ENCODE measurements at places on chromosomes 3 and 15.

DNA sequence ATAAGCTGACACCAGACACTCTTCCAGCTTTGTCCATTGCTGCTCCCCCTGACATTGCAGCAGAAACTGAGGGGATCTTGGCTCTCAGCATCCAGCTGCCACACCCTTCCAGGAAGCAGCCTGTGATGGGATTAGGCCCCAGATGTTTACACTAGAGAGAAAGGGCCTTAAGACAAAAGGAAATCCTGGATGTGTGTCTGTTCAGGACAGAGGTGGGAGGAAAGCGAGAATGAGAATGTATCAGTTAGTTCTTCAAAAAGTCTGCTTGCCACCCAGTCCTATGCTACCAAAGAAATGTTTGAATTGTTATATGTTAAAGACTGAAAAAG lies 58.8 kb downstream of the HES1 start:
- DNase-seq = no peak

GRCh38 chr3:187740421-187741399 lies 4.6 kb downstream of the BCL6 start:
- peak; percentile 93 for DNase-seq

DNA sequence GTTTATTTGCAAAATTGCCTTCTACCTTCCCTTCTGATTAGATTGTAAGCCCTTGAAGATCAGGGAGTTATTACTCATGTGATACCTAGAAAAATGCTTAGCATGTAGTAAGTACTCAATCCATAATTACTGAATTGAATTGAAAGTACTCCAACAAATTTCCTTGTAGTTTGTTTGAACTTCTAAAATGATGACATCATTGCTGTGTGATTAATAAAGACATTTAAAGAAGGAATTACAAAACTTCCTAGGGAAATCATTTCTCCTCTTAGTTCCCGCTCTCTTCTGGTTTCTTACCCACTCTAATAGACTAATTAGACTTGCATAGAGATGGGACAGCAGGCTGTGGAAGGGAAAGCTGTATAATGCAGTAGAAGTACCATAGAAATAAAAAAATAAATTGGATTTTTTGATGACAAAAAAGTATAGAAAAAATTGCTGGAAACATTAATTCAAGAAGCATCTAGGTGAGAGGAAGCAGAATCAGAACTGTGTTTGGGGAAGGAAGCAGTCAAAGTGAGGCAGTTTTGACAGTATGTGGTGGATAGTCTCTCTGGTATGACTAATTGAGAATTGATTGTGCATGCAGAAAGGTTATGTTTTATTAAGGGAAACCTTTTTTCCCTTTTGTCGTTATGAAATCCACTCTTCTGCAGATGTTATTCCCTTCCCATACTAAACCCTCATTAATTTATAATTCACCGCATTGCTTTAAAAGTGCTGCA lies 93.0 kb downstream of the ALCAM start:
- no peak for DNase-seq

DNA sequence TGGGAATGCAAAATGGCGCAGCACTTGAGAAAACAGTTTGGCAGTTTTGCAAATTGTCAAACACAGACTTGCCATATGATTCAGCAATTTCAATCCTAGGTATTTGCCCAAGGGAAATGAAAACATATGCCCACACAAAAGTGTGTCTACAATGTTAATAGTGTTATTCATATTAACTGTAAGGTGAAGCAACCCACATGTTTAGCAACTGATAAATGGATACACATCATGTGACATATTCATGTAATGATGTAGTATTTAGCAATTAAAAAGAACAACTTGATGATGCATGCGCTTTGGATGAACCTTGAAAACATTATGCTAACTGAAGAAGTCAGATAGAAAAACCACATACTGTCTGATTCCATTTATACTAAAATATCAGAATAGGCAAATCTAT lies 539.0 kb upstream of the PPP2R3A start:
- DNase-seq = no peak

DNA sequence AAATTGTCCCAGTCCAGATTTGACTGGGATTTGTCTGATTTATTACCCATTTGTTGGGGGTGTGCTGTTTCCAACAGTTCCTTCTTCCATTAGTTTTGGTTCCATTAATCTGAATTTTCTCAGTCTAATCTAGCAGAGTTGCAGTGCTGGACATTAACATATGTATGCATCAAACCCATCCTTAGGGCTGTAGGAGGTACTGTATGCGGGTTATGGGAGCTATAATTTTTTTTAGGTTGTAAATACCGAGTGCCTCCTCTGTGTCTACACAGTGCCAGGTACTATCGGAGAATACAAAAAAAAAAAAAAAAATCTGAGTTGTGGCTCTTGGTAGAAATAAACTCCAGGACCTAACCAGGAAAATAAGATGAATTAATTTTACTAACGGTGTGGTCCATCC lies 133.8 kb downstream of the LIPC start:
- DNase-seq = no peak

DNA sequence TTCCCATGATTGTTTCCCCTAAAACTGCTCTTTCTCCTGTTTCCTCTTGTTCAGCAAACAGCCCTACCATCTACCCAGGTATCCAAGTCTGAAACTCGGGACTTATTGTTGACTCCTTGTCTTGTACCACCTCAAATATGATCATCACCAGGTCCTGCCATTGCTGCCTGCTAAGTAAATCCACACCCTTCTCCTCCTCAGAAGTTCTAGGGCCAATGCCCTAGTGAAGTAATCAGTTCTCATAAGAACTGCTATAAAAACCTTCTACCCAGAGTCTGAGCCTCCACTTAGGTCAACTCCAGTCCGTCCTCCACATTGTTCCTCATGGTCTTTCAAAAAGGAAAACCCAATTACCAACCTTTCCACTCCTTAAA lies 77.0 kb upstream of the IL12A start:
- no peak for DNase-seq

DNA sequence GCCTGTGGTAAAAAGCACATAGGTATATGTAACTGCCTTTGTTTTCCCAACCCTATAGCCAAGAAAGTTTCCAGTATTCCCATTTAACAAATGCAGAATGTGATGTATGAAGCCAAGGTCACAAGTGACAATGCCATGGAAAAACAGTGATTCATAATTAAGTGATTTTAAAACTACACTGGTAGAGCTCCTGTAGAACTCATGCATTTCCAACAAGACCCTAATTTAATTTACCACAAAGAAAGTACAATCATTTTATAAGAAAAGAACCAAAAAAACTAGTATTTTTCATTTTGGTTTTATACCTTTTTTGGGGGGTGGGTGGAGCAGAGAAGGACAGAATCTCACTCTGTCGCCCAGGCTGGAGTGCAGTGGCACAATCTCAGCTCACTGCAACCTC lies 82.0 kb downstream of the STAG1 start:
- DNase-seq = no peak

DNA sequence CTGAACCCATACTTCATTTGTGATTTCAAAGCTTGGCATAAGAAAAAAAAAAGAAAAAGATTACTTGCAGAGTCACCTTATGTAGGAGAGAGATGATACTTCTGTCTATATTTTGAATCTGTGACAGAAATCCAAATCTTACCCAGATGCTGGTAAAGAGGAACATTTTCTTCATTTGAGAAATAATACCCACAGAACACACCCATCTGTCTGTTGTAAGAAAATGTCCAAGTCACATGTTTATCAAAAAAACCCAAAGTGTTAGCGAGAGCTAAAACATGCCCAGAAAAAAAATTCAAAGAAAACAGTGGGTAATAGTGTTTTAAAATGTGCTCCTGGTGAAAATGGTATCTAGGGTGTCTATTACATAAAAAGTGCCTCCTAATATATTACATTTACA lies 18.0 kb upstream of the RAP2B start:
- no peak for DNase-seq

GRCh38 chr15:89197503-89197971 lies 23.8 kb downstream of the RLBP1 start:
- peak; percentile 54 for DNase-seq

- DNase-seq = no peak
Measured at GRCh38 chr15:35741881-35742280, 195.9 kb upstream of the DPH6 start.

DNA sequence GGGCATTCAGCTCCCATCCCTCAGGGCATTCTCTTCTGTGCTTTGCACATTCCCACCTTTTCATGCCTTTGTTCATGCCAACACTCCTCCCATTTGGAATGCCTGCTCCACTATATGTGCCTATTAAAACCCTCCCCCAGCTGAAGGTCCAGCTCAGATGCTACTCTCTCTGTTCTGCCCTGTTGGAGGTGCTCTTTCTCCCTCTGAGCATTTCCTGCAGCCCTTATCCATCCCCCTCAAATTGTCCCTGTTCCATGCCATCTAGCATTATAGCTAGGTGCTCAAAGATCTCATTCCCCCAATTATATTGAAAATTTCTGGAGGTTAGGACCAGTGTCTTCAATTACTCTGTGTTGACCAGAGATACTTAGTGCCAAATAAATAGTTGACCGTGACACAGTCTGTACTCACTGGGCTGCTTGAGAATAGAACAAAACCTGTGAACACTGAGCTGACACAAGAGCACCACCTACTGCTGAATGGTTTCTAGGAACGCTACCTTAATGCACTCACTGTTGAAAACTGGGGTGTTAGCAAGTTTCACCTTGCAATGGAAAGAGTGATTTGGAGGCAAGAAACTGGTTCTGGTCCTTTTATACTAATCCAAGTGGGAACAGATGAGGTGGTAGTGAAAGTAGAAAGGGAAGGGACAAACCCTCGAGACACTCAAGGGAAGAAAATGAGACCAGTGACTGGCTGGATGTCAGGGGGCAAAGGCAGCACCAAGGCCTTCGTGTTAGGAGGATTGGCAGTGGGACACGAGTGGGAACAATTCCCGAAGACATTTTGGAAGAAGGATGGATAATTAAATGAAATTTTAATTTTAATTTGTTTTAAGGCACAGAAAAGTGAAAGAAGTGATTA lies 289.8 kb upstream of the ROPN1 start:
- DNase-seq = no peak

- no peak for DNase-seq
Measured at GRCh38 chr3:4763604-4764247, 215.5 kb upstream of the BHLHE40 start.

GRCh38 chr3:150765949-150766720 lies 3.2 kb upstream of the SIAH2 start:
- DNase-seq = no peak

GRCh38 chr15:48040166-48040817 lies 80.5 kb upstream of the SLC24A5 start:
- DNase-seq = no peak

DNA sequence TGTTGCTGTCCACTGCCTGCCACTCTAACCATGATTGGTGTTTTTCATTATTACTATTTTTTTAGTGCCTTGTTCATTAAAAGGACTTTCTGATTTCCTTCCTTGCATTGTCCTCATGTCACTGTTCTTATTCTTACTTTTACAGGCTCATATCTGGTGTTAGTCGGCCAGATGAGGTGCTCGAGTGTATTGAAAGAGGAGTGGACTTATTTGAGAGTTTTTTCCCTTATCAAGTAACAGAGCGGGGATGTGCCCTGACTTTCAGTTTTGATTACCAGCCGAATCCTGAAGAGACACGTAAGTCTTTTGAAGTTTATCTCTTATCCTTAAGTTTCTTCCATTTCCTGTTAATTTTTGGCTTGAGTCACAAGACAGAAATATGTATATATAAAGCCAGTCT lies 23.2 kb downstream of the QTRT2 start:
- DNase-seq = no peak

GRCh38 chr3:133573629-133574194 lies at the start of gene CDV3:
CDV3 (plus strand) TSS chr3:133573686; CDS start chr3:133574045, 359 bp downstream.
- DNase-seq = no peak

GRCh38 chr3:72157748-72158638 lies 373.0 kb upstream of the PROK2 start:
- no peak for DNase-seq

DNA sequence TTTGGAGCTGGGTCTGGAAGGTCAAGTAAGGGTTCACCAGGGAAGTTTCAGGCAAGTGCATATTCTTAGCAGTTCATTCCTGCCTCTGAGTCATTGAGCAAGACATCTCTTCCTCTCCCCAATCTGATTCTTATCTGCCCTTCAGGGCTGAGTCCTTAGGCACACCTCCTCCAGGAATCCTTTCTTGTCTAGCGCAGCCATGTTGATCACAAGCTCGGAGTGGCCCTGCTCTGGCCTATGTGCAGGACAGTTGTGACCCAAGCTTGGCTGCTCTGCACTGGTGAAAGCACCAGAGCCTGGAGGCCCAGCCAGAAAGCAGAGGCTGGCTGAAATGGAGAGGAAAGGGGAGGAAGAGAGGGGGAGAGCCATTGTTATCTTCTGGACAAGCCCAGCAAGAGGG lies 30.9 kb upstream of the MRPS22 start:
- DNase-seq = no peak

- peak; percentile 56 for DNase-seq
Measured at GRCh38 chr3:155714295-155714718, 30.6 kb downstream of the PLCH1 start.

GRCh38 chr3:195458316-195458717 lies 15.5 kb upstream of the ACAP2 start:
- DNase-seq = no peak

DNA sequence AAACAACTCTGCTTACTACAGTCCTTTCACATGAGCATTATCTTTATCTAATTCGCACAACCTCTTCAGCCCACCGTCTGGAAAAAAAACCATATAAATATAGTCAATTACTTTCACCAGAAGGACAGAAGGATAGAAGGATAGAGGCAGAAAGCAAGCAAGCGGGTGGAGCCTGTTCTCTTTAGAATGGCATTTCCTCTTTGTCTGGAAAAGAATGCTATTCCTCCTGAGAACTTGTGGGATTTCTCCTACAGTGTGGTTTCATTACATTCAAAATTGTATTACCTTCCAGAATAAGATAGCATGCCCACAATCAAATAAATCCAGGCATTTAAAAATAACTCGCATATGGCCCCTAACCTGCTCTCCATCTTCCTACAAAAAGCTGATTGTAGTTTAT lies 23.1 kb downstream of the SLC30A4 start:
- DNase-seq = no peak

DNA sequence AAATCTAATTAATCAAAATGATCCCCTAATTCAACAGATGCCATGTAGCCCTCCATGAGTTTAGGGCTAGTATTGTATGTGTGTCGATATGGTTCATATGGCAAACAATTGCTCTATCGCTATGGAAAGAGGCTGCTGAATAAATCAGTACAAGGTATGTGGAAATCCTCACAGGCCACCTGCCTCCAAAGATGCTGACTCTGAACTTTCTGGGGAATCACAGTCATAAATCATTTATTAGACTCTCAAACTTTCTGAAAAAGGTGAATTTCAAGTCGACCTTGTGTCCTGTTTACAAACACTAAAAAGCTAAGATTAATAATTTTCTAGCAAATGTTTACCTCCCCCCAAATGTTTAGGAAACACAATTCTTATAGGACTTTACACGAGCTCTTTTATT lies 462.6 kb downstream of the GABRG3 start:
- no peak for DNase-seq

DNA sequence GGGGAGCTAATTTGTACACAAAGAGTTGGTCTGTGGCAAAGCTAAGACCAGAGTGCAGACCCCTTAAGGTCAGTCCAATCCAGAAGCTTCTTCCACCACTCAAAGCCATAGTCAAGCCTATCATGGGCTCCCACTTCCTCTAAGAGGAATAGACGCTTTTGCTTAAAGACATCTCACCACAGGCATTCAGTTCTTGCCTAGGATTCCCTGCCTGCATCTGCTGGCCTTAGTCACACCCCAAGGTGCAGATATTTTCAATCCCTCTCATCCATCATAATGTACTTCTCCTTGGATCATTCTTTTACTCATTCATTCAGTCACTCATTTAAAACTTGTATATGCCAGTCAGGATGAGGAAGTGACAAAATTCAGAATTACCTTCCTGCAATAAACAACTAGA lies 179.6 kb upstream of the STT3B start:
- DNase-seq = no peak

- no peak for DNase-seq
Measured at GRCh38 chr15:98967916-98968315, 39.7 kb downstream of the PGPEP1L start.

GRCh38 chr3:109241459-109242186 lies 74.7 kb downstream of the DPPA2 start:
- DNase-seq = no peak
